ENCODE measurements at places on chromosomes 6 and 20. TPM values are rescaled to one million over a fixed set of nuclear protein-coding genes. Genes with fewer than 3 reads are reported as not detected.

Gene DNMT3B
- total RNA-seq, result 3.9 TPM

Gene EPHA7
- total RNA-seq, result 0.03 TPM

Gene GNMT
- not detected for total RNA-seq

Gene RBPJL
- not detected for total RNA-seq

Gene BTN3A1
- total RNA-seq, result 8.2 TPM

Gene SLC22A23
- total RNA-seq, result 3.3 TPM

Gene EMILIN3
- total RNA-seq, result not detected

Gene CBLN4
- total RNA-seq, result not detected

Gene SNAP25
- 2.9 TPM for total RNA-seq

Gene RUNX2
- 2.6 TPM for total RNA-seq

Measured in HT1080 (cell line).